AG20443 (cell line): ENCODE measurements at places on chromosomes 5 and 9.

- DNase-seq = peak; percentile 56
These were observed 47.1 kb downstream of the CAST start for GRCh38 chr5:96709152-96709821.

- DNase-seq = no peak
These were observed 5.6 kb upstream of the GLE1 start for GRCh38 chr9:128498911-128499310.

- DNase-seq = no peak
These were observed 292.1 kb upstream of the ELAVL2 start for GRCh38 chr9:24118190-24118589.

- DNase-seq = no peak
These were observed 330.7 kb upstream of the DAB2 start for GRCh38 chr5:39755452-39755851.

DNA sequence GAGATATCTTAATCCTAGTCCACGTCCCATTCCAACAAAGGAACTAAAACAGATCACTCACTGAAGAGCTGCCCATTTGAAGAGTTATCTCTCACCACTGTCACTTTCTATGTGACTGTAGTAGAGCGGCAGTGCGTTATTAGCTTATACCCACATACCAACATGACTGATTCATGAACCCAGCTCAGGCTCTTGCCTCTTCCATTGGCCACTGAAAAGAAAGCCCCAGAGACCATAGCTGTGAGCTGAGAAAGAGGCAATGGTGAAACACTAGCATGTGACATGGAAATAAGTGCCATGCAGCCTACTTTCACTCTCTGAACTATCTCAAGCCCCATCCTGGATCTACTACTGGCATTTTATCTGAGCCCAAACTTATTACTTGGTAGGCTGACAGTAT lies 151.7 kb upstream of the MOCS2 start:
- DNase-seq = no peak
